ENCODE measurements at places on chromosomes 2 and 18.

GRCh38 chr2:232772531-232772930 is 3.8 kb downstream of the KCNJ13 start:
- no peak for DNase-seq

DNA sequence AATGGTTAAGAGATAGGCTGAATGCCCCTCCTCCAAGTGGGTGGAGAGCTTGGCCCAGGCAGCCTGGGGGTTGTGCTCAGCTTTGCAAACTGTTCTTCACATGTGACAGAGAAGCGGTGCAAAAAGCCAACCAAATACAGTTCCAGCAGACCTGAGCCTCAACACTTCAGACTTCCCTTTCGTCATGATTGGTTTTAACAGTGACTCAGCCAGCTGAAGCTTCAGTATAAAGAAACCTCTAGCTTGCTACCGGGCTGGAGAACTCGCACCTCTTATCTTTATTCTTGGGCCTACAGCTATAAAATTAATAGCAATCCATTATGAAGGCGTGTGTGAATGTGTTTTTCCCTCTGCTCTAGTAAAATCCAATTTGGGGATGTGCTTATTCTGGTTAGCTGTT is 20.0 kb downstream of the SETBP1 start:
- DNase-seq, result no peak

DNA sequence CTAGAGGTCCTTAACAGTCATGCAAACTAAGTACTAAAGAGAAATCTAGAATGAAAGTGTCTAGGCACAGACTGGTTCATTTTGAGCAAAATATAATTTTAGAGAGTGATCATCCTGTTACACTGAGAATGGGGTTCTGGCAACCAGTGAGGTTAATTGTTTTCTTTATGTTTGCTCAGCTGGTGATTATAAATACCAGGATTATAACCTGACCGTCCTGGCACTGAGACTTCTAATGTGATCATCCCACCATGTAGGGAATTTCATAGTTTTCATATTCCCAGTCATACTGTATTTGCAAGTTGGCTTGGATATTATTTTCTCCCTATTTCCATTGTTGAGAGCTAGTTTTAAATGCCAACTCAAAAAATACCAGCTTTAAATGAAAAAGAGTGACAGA is 852.5 kb upstream of the LRATD1 start:
- DNase-seq, result no peak

GRCh38 chr18:59665057-59666006 is 31.9 kb downstream of the CCBE1 start:
- no peak for DNase-seq

- DNase-seq, result peak; percentile 55
Measured at GRCh38 chr2:105545730-105546627, 147.1 kb upstream of the FHL2 start.

Measured in left ventricle myocardium inferior (tissue), 1 donor.